ENCODE measurements at places on chromosomes 6 and 20.

GRCh38 chr6:169173532-169174268 is 79.9 kb downstream of the THBS2 start:
- no peak for DNase-seq

- no peak for DNase-seq
These were observed 52.6 kb upstream of the PDE7B start for GRCh38 chr6:135798751-135799515.

DNA sequence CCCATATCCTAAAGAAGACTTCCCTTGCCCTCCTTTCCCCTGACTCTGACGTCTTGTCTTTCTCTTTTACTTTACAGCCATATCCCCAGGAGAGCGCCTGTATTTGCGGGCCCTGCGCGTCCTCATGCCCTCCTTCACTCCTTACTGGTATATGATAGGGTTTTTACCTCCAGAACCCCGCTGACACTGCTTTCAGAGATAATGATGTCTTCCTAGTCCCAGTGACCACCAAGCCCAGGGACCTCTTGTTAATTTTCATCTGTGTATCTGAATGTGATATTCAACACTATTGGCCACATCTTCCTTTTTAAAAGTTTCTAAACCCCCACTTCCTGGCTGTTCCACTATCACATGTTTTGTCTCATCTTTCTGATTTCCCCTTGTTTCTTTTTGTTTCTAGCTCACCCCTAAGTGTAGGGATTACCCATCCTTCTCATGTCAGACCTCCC is 102.0 kb downstream of the HIVEP1 start:
- DNase-seq = no peak

DNA sequence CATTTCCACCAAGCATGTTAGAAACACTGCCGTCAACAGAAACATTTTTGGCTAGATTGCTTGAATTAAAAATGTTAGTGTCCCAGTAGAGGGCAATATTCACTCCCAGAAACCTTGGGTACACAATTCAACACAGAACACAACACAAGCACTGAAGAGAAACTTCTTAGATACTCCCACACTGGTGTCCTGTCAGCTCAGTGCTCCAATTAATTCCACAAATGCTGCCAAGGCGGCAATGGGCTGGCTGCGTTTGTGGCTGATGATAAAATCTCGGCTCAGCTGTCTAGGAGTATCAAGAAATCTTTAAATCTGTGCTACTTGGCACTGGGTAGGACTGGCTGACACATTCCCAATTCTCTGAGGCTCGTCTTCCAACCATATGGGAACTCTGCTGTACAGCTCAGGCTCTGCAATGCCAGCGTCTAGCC is 39.3 kb downstream of the BEND3 start:
- no peak for DNase-seq

DNA sequence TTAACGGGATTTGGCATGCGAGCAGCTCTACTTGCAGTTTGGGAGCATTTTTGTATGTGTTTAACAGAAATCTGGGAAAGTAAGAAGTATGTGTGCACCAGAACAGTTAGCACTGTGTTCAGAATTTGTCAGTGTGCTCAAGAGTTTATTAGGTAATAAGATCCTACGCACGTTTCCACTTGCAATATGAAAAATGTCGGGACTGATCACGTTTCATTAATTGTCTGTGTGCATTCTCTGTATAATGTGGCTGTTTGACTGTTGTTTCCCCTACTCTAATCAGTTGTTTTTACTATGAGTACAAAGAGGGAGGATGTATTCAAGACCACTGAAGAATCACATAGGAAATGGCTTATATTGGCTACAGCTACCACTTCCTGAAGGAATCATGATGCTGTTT is 349.7 kb upstream of the POU3F2 start:
- DNase-seq = no peak

- no peak for DNase-seq
These were observed 6.8 kb upstream of the RIPK1 start for GRCh38 chr6:3061501-3061941.

GRCh38 chr6:134667111-134667510 is 282.8 kb downstream of the ALDH8A1 start:
- DNase-seq = no peak

DNA sequence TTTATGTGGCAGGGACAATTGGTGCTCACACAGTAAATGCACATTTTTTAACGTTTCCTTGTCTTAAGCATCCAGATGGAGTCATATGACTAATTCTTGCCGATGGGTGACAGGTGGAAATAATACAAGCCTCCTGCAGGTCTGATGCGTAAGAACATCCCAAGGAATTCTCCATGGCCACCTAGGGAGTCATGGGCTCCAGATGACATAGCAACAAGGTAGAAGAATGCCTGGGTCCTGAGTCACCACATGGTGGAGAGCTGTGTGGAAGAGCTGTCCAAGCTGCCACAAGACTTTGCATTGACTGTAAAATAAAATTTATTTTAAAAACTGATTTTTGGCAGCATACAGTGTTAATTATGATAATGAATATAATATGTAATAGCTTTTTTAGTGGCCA is 77.0 kb upstream of the MAP3K7 start:
- DNase-seq = no peak

DNA sequence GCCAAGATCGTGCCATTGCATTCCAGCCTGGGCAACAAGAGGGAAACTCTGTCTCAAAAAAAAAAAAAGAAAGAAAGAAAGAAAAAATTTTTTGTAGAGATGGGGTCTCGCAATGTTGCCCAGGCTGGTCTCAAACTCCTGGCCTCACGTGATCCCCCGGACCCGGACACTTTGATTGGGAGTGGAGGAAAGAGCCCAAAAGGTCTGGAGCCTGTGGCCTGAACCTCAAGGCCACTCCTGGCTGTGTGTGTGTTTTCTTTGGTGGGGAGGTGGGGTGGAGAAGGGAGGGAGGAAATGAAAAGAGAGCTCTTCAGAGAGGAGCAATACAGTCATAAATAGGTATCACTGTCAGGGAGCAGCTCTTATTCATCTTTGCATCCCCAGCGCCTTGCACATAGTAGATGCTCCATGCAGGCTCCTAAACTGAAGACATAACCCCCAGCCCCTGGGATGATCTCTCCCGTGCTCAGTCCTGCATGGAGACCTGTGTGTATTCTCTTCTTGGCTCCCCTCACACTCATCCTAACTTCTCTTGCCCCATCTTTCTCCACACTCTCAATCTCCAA is 75.7 kb downstream of the FGD2 start:
- DNase-seq = no peak

DNA sequence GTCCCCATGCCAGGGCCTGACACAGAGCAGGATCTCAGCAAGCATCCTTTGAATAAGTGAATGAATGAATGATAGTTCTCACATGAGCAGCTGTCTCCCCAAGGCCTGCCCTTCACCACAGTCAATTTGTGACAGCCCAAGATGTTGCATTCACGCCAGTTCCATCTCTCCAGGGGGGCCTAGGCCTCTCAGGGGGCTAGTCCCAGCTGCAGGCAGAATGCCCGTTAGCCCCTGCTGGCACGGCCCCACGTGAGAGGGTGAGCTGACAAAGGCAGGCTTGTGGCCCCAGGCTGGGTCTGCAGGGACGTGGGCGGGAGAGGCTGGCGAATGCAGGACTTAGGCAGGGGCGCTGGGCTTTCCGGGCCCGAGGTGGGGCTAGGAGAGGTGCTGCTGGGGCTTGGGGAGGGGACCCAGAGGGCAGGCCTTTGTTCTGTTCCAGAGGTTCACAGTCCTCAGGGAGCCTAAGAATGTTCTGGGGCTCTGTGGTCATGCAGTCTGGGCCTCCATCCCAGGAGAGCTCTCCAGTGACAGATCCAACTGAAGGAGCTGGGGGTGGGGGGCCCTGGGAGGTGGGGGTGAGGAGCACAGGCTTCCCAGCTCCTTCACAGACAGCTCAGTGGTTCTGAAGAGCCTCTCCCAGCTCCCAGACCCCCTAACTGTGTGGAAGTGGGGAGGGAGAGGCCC is 30.5 kb upstream of the TLDC2 start:
- DNase-seq = no peak

GRCh38 chr6:133376743-133377142 is 135.6 kb downstream of the EYA4 start:
- no peak for DNase-seq

GRCh38 chr6:88705601-88706000 is 257.8 kb downstream of the RNGTT start:
- DNase-seq = no peak

GRCh38 chr6:25014791-25015560 is 79.2 kb upstream of the RIPOR2 start:
- DNase-seq = peak; percentile 75

- no peak for DNase-seq
These were observed 295.5 kb upstream of the ADGRB3 start for GRCh38 chr6:68339488-68340131.

DNA sequence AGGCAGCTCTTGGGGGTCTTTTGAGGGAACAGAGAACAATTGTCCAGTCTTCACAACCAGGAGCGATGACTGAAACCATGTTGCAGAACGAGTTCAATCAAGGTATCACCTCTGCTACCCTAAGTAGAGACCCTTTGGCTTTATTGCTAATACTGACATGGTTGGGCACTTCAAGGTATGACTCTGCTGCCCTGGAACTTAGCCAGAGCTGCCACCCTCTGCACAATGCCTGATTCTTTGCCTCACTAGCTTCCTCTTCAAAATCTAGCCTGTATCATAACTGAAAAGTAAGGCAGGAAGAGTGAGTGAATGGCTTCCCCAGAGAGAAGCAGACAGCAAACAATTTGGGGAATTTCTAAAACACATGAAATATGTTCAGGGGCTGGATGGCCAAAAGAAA is 592.7 kb upstream of the NRSN1 start:
- no peak for DNase-seq

DNA sequence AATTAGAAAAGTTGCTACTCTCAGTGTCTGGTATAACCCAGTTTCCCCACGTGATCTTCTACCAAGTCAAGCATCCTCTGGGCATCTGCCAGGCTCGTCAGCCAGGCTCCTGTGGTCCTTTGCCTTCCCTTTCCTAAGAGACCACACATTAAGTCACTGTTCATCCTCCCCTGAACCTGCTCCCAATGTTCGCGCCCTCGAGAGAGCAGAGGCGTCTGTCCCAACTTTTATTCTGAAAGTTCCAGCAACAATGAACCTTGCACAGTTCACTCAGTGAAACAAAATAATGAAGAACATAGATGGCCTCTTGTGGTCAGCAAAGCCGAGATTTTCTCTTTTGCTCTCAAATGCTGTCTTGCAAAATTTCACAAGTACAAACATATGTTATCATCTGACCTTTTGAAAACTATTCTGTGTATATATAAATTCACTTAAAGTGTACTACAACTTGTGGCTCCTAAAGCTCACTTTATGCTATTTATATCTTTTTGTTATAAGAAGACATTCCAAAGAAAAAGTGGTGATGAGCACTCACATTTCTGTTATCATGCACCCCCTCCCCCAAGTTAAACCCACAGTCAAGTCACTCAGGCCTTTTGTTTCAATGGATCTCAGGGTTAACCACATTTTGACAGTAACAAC is 39.2 kb upstream of the NHSL1 start:
- no peak for DNase-seq

GRCh38 chr6:136410201-136411024 is 120.8 kb upstream of the BCLAF1 start:
- DNase-seq = no peak

GRCh38 chr20:56249244-56249955 is 868 bp downstream of the MC3R start:
- DNase-seq = no peak

DNA sequence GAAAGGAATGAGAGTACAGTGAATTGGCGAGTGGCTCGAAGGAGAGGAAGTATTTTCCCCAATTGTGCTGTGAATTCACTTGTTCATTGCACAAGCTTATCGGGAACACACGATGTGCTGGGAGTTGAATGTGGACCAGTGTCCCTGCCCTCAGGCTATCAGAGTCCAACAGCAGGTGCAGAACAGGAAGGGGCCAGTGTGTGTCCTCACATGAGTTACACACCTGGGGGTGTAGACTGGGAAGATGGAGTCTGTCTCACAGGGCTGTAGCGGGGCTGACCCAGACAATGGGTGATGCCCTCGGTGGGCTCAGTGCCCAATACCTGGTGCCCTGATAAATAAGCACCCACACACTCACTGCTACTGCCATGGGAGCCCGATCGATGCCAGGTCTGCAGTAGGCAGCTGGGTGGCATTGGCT is 14.4 kb downstream of the DUSP22 start:
- DNase-seq = no peak

DNA sequence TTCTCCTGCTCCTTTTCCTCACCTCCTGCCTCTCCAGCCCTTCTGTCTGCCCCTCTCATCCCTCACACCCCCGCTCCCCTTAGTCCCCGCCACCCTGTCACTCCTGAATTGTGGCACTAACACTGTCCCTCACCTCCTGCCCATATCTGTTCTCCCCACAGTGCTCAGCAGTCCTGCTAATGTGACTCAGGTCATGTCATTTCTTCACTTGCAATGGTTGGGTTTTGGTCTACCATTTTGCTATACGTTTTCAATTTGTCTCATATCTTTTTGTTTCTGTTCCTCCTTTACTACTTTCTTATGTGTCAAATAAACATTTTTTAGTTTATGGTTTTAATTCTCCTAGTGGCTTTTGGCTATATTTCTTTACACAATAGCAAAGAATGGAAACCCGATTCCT is 1.3 kb upstream of the HLA-B start:
- no peak for DNase-seq

DNA sequence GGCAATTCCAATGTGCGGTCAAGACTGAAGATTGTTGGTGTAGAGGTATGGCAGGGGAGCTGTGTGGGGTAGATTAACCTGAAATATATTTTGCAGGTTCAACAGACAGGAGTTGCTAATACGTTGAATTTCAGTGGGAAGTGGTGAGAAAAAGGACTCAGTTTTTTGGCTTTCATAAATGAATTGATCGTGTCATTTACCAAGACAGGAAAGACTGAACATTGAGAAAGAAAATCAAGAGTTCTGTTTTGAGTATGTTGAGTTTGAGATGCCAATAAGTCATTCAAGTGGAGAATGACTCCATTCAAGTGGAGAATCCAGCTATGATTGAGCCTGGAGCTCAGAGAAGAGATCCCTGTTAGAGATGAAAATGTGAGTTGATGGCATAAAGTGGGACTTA is 31.1 kb downstream of the NFYA start:
- no peak for DNase-seq

DNA sequence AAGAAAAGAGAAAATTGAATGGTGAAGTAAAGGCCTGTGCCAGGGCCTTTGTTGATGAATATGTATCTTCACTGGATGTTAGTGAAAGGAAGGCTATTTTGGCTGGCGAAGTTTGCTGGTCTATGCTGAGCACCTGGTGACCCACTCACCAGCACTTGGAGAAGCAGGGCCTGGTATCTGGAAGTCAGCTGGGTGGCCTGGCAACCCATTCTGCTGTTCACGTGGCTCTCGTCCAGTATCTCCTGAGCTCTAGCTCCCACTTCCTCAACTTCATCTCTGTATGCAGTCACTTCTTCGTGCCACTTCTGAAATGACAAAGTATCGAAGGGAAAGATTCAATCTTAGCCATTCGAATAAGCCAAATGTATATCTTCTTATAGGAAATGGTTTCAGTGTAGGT is 283.7 kb downstream of the SYNE1 start:
- no peak for DNase-seq

DNA sequence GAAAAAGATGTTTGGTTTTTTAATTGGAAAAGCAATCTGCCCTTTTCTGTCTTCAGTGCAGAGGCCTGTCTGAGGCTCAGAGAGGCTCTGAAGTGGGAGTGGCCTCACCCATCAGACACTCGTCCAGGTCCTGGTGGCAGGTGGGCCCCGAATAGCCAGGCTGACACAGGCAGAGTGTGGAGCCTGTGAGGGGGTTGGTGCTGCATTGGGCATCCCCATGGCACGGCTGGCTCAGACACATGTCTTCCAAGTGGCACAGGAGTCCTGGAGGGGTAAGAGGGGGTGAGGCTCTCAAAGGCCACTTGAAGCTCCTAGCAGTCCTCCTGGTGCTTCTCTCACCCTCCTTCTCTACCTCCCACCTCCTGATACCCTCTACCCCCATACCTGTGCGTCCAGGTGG is 3.8 kb downstream of the NOTCH4 start:
- no peak for DNase-seq

Data from CD4-positive, alpha-beta T cell treated with Interferon alpha-2 for 1 hour (primary cell).